ENCODE measurements at places on chromosomes 4 and X. TPM values are rescaled to one million over a fixed set of nuclear protein-coding genes. Genes with fewer than 3 reads are reported as not detected.

SLC10A6 gene
- total RNA-seq = 85.6 TPM

SLC4A4 gene
- total RNA-seq = 0.56 TPM

UGT2B11 gene
- total RNA-seq = 1.9 TPM

KDR gene
- 5.4 TPM for total RNA-seq

USP17L17 gene
- total RNA-seq = not detected

NCBP2L gene
- not detected for total RNA-seq

TMEM31 gene
- not detected for total RNA-seq

VCX2 gene
- total RNA-seq = not detected

- DNase-seq = no peak
These were observed 77.5 kb downstream of the CRLF2 start for GRCh38 chrX:1134976-1135375.

DNA sequence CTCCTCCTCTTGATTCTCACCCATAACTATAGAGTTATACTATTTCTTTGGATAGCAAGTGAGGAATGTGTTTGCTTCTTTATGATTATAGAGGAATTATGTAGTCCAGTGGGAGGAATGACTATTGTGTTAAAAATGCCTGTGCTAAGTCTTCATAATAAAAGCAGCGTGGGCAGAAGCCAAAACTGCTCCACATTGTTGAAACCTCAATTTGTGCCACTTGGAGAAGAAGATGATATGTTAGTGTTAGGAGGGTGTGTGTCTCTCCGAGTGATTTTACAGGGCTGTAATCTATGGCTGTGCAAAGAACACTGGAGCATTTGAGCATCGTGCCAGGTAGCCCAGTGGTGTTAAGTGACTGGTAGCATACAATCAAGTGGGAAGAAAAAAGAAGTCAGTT is 74.3 kb downstream of the FRAS1 start:
- DNase-seq = no peak

- no peak for DNase-seq
These were observed 368.6 kb upstream of the CXorf51A start for GRCh38 chrX:147183161-147183560.

DNA sequence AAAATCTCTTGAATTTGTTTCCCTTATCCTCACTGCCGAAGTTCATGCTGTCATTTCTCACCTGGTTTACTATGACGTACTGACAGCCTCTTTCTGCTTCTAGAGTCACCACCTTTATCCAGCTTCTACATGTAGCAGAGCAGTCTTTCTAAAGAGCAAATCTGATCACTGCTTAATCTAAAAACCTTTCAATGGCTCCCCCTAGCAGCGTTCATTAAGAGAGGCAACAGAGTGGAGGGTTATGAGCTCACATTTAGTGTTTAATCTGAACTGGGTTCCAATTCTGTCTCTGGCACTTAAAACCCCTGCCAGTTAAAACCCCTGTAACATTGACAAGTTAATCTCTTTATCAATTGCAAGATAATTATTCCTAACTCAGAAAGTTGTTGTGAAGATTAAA is 4.4 kb downstream of the RBPJ start:
- DNase-seq = no peak

DNA sequence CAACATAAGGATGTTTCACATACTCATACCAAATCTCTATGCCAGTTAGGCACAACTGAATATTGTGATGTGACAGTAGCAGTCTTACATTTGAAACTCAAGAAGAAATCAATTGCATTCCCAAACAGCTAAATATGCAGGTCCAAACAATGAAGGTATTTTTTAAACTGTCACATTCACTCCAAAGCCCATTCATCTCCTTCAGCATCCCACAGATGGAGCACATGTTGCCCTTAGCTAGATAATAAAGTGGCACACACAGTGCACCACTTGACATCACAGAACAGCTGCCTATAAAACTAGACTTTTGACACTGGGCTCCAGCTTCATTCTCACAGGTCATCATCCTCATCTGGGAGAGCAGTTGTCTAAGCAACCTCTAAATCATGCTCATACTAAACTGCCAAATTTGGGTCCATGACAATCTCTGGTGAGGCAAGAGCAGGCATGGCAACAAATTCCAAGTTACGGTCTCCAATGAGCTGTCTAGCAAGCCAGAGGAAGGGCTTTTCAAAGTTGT is 26.2 kb upstream of the ARHGEF6 start:
- no peak for DNase-seq

DNA sequence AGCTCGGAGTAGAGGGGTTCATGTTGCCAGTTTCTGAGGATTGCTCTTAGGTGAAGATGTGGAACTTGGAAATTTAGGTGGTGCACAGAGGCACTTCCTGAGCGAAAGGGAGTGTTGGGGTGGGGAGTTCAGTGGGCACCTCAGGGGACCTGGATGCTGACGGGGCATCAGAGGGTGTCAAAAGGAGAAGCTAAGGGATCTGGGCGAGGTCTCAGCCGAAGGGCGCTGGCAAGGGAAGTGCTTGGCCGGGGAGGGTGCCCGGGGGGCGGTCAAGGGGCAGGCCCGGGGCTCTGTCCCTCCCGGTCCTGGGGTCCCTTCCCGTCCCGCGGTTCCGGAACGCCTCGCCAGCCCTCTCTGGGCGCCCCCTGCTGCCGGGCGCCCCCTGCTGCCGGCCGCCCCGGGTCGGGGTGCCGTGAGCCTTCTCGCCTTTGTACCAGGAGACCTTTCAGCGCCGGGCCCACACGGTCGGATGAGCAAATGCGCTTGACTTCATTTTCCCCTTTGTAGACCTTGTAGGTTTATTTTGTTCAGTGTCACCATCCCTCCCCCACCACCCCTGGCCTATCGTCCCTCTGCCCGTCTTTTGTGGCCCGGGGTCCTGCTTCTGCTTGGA is 3.0 kb upstream of the PHOX2B start:
- DNase-seq = no peak

GRCh38 chr4:150964754-150965153 is 50.3 kb downstream of the LRBA start:
- DNase-seq = no peak

- DNase-seq = no peak
These were observed 234.0 kb downstream of the SPOCK3 start for GRCh38 chr4:167000141-167000852.

- no peak for DNase-seq
These were observed 96.2 kb downstream of the SOWAHB start for GRCh38 chr4:76801621-76802235.

DNA sequence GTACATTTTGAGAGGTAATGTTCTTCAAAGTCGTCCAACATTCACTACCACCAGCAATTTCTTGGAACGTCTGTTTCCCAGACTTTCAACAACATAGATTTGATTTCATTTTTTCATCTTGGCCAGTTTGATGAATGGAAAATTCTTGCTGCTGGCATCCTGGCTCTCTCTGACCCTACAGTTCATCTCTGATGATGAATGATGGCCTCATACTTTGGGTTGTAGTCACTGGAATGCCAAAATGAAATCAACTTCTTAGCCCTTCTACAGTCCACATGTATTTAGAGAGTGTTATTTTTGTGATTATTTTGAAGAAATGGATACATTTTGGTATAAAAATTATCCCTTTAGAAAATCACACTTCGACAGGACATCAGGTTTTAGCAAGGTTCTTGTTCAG is 8.8 kb downstream of the CHST7 start:
- DNase-seq = no peak

DNA sequence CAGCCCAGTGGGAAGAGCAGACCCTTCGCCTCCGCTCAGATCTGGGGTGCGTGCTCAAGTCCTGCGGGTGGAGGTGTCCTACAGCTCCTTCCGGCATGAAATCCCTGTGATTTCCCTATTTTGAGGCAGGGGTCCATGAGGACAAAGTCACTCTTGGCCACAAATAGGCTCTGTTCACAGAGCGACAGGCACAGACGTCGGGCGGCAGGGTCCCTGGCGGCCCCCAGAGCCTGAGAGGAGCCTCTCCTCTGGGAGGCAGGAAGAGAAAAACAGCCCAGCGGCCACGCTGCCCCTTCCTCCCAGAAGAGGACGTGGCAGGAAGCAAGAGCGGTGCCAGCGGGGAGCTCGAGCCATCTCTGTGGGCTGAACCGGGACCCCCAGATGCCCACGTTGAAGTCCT is 38.7 kb downstream of the ABLIM2 start:
- no peak for DNase-seq

DNA sequence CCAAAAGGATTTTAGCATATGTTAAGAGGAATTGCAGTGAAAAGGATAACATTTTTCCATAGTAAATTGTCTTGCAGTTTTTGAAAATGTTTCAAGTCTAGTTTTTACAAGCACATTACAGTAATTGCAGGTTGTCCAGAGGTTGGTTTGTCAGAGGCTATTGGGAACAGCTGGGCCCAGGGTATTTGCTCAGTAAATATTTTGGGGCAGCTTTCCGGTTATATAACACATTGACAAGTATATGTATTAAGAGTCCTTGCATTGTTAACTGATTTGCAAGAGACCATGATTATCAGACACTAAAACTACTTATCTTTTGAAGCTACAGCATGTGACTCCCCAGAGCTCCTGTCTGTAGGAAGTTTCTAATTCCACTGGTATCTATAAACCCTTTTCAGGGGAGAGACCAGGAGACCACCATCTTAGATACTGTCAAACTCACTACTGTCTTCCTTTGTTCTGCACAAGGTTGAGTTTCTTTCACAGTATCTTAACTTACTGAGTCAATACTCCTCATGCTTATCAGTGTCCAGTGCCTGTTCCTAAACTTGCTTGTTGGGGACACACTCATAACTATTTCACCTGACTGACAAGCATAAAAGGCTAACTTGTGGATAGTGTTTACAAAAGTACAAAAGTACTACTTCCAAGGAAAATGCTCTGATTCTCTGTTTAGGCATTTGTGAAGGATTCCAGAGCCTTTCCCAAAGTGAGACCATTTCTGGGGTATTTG is 18.9 kb upstream of the RGN start:
- no peak for DNase-seq

- no peak for DNase-seq
These were observed 54.0 kb downstream of the SLC9A7 start for GRCh38 chrX:46704767-46705386.

- no peak for DNase-seq
These were observed 73.9 kb downstream of the CXXC4 start for GRCh38 chr4:104420766-104421165.

DNA sequence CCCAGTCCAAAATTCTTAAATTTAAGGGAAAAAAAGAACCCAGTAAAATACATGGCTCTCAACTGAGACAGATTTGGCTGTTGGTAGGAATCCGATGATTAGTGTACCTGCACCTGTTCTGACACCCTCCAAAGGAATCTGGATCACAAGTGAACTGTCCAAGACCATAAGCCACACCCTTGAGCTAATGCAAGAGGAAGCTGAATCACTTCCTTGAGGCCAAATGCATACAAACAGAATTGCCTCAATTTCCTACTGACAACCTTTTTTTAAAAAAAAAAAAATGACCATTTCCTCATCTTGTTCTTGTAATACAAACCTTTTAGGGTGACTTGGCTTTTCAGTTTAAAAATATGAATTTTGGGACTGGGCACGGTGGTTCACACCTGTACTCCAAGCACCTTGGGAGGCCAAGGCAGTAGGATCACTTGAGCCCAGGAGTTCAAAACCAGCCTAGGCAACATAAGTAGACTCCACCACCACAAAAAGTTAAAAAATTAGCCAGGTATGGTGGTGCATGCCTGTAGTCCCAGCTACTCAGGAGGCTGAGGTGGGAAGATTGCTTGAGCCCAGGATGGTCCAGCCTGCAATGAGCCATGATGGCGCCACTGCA is 10.7 kb upstream of the FBXL5 start:
- DNase-seq = no peak

- no peak for DNase-seq
These were observed 151.6 kb downstream of the GRIA2 start for GRCh38 chr4:157372154-157372553.

DNA sequence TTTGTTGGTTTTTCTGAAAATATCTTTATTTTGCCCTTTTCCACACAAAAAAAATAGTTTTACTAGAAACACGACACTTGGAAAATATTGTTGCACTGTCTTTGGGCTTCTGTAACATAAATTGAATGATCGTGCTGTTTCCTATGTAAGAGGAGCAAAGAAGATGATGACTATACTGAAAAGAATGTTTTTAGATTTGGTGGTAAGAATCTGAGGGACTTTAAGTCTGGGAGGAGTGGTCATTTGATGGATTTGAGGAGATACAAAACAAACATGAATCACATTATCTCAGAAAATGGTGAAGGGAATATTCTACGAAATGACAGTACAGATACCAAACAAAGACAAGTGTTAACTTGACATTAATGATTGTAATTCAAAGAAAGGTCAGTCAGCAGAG is 328.8 kb downstream of the ADAM29 start:
- DNase-seq = no peak

GRCh38 chr4:139978692-139979091 is 175.3 kb downstream of the MAML3 start:
- DNase-seq = no peak

DNA sequence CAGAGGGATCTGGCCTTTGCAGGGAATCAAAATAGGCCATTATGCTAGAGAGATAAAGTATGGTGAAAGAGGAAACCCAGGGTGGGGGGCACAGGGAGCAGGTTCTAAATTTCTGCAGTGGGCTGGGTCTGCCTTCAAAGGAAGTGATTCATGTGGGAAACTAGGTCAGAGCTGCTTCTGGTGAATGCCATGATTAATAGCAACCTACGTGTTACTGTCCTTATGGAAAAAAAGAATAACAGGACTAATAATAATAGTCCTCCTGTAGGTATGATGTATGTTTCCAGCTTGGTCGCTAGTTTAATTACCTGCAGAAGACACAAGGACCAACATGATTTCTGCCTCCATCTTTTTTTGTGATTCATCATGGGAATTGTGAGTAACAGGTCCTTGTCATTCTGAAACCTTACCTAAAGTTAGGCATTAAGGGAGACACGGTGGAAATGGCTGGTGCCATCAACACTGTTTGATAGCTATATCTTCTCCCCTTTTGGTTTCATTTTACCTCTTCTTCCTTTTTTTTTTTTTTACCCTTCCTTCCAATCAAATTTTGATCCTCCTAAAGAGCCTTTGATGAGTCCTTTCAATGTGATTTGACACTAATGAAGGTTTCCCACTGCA is 180.4 kb downstream of the CPEB2 start:
- no peak for DNase-seq

GRCh38 chrX:15848576-15848975 is 6.0 kb downstream of the AP1S2 start:
- DNase-seq = no peak

GRCh38 chr4:44237643-44238042 is 211.0 kb downstream of the KCTD8 start:
- no peak for DNase-seq

DNA sequence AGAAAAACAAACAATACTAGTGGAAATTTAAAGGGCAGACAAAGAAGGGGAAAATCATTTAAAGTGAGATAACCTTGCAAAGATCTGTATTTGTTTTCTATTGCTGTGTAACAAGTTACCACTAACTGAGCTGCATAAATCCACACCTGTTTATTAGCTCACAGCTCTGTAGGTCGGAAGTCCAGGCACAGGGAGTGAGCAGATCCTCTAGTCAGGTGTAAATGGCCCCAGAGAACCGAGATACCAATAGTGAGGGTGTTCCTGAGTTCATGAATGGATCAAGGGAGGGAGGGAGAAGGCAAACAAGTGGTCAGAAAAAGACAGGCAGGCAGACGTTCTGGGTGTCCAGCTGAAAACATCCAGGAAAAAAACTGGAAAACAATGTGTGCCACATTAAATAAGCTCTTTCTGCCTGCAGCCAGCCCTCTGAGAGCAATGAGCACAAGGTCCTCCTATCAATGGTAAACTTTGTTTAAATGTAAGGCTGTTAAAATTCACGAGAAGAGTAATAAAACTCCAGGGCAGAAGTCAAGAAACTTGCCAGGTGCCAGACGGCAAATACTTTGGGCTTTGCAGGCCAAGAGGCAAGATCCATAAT is 25.0 kb downstream of the ADGRA3 start:
- DNase-seq = no peak
